ENCODE measurements at places on chromosomes 6 and 20.

DNA sequence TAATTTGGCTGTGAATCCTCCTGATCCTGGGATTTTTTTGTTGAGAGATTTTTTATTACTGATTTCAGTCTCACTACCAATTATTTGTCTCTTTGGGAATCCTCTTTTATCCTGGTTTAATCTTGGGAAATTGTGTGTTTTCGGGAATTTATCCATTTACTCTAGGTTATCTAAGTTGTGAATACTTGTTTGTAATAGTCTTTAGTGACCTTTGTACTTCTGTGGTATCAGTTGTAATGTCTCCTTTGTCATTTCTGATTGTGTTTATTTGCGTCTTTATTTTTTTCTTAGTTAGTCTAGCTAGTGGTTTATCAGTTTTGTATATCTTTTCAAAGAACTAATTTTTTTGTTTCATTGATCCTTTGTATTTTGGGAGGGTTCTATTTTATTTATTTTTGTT lies 27.3 kb upstream of the ZNF337 start:
- no peak for DNase-seq

- no peak for DNase-seq
Observed at GRCh38 chr6:25179051-25179778, 100.0 kb upstream of the CARMIL1 start.

DNA sequence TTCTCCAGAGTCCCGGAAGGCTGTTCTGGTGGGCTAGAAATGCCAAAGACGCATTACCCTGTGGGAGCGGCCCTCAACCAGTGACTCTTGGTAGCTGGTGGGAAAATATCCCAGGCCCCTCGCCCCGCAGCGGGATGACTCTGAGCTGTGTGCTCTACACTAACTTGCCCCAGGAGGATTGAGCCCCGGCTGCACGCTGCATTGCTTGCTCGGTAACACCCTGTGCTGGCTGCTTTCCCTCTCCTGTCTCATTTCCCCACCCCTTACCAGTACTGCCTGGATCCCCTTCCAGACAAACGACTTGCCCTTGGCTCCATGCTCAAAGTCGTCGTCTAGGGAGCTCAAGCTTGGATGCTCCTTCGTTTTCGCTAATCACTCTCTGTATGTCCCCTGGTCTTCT lies 411.8 kb upstream of the SULF2 start:
- DNase-seq = no peak

DNA sequence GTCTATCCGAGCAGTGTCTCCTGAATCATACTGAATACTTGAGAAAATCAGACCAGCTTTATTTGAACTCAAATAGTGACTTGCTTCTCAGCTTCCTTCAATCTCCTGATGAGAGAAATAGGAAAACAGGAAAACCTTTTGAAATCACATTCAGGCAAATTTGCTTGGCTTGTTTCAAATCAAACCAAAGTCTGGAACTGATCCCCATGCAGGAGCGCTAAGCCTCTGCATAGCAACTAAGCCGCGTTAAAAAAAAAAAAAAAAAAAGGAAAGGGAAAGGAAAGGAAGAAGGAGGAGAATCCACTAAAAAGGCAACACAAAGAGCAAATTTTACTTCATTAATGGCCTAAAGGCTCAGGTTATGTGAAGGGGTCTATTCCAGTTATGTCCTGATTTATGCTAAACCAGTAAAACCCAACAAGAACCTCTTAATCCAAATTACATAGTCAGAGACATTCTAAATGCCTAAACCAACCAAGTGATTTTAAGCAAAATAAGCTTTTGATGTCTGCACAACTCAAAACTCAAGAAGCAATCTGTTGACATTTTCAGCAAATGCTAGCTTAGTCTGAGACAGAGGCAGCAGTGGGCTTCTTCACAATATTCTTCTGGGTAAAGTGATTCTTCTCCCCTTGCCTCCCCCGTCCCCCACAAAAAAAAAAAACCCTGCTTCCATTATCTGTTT lies 112.5 kb downstream of the SOBP start:
- DNase-seq = no peak

- peak; percentile 60 for DNase-seq
Observed at GRCh38 chr20:41769592-41770018, 151.4 kb upstream of the CHD6 start.

- DNase-seq = no peak
Observed at GRCh38 chr6:109687271-109687761, 3.7 kb downstream of the AK9 start.

GRCh38 chr6:34508425-34508824 lies 42.5 kb downstream of the PACSIN1 start:
- DNase-seq = no peak

- no peak for DNase-seq
Observed at GRCh38 chr6:125962900-125963497, 6.4 kb downstream of the HINT3 start.

DNA sequence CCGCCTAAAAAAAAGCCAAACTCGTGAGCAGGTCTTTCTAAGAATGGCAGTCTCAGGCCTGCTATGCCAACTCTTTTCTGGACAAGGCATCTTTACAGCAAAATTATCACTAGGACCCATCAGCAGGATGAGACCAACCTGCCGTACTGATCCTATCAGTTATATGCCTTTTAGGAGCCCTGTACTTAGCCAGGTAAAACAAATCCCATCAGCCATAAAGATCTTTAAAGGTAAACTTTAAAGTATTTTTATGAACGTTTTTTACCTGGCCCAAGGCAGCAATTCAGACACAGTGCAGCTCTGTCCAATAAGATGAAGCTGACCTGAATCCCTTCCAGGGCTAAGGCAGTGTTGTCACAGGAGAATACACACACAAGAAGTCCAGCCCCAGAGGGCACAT lies 51.3 kb upstream of the TGM3 start:
- no peak for DNase-seq

GRCh38 chr6:75412969-75413662 lies 80.5 kb downstream of the FILIP1 start:
- no peak for DNase-seq

- no peak for DNase-seq
Observed at GRCh38 chr6:37236921-37237320, 20.7 kb upstream of the TBC1D22B start.

GRCh38 chr6:14804785-14805210 lies 441.1 kb upstream of the JARID2 start:
- DNase-seq = no peak

DNA sequence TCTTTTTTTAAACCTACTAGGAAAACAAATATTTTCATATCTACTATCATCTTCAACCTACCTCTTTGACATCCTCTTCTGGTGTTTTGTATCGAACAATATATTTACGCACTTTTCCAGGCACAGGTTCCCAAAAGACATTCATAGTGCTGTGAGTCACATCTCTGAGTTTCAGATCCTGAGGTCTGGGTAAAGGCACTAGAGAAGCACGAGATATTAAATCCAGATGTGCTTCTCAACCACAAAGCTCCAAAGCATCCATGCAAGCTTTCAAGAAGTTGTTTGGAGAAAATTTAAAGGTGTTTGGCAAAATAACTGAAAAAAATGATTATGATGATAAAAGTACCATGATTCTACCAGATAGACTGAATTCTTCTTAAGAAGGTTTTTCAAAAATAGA lies 62.7 kb downstream of the COL12A1 start:
- no peak for DNase-seq

- DNase-seq = no peak
Observed at GRCh38 chr6:150485161-150485958, 114.3 kb upstream of the PLEKHG1 start.

DNA sequence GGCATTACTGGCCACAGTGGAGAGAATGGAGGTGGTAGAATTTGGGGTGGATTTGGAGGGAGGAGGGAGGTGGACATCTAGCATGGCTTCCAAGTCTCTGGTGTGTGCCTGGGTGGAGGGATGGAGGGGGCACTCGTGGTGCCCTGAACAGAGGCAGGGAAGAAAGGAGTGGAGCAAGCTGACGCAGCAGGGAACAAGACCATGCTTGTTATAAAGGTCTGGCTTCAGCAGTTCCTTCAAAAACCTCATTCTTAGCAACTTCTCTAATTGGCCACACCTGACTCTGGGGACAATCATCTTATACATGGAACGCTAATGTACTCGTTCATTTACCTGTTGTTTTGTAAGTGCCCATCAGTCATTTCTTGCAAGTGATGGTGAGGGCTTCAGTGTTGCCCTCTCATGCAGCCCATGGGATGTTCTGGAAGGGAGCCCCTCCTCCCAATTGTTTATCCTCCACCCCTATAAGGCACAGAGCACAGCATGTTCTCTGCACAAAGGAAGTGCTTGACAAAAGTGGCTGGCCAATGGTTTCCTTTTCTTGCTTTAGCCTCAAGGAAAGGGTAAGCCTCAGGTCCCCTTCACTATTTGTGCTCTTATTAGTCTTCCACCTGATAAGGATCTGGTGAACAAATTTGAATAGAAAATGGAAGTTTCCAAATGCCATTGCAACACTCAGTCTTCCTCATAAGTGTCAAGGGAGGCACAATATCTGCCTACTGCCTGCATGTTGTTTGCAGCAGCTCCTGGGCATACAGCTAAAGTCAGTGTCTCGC lies 39.3 kb downstream of the GFOD1 start:
- DNase-seq = no peak

DNA sequence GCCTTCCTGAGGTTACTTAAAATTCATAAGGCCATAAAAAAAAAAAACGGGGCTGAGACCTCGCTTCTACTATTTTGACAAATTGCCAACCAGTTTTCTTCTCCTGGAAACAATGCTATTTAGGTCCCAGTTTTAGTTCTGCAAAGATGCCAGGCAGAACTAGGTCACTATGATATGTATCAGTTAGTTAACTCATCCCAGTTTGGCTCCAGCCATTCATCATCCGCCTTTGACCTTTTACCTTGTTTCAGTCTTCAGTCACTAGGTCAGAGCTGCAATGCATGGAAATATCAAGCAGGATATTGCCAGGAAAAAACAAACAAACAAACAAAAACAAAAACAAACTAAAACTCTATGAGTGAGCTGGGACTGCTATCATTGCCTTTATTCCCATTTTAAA lies 29.8 kb upstream of the ENPP4 start:
- no peak for DNase-seq

DNA sequence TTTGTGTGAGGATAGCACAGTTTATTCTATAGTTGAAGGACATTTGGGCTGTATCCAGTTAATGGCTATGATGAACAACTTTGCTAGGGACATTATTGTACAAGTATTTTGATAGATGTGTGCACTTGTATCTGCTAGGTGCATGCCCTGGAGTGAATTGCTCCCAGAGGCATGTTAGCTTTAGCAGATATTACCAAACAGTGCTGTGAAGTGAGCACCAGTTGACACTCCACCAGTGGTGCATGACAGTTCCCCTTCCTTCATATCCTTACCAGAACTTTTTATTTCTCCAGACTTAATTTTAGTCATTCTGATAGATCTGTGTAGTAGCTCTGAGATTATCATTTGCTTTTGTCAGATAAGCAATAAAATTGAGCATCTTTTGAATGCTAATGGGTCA lies 48.9 kb upstream of the ENPP5 start:
- DNase-seq = no peak

- DNase-seq = no peak
Observed at GRCh38 chr20:24875078-24875477, 74.0 kb upstream of the CST7 start.

DNA sequence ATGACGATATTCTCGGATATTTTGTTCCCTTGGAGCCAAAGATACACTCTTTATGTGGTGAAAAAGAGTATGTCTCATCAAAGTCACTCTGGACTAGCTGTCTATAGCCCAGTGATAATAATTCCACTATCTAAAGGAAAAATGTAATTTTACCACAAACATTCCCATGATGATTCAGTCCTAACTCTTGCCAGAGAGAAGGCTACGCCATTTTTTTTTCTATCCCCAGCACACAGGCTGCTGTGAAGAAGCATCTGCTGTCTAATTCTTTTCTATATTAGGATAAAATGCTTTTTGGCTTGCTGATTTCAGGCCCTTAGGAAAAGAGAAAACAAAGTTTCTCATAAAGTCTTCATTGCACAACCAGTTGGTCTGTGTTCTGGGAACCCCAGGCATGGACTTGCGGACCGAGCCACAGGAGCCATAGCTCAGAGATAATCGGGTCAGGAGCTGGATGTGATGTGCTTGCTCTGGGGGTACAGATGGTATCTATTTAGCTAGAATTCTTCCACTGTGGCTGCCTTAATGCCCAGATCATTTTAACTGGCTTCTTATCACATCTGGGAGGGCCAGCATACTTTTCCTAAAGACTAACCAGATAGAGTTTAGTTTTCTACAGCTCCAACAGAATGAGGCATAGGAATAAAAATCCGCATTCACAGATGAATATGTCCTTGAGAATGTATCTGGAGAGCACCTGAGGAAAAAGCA lies 683.7 kb upstream of the ID4 start:
- no peak for DNase-seq

- DNase-seq = peak; percentile 82
Observed at GRCh38 chr6:127420556-127420955, 38.6 kb downstream of the KIAA0408 start.

DNA sequence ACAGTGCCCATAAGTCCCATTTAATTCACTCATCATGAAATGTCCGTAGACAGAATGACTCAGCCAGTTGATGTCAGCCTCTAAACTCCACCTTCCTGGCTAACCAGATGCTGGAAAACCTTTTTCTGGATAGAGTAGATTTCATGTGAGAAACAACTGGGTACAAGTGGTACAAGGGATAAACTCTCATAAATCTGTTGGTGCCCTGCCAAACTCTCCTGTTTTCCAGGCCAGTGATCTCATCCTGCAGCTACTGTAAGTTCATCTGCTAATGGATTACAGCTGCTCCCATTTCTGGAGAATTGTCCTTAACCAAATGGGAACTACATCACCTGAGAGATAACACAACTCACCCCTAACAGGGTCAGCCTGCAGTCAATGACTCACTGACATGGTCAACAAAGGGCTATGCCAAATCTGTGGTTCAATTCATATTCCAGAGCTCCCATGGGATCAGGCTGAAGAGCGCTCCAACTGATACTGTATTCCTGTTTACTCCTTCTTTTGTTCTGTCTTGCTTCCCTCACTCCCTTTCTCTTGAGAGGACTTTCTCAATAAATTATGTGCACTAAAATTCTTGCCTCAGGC lies 210.1 kb upstream of the HDDC2 start:
- DNase-seq = no peak

GRCh38 chr6:134165561-134166201 lies 113.3 kb upstream of the SLC2A12 start:
- no peak for DNase-seq

DNA sequence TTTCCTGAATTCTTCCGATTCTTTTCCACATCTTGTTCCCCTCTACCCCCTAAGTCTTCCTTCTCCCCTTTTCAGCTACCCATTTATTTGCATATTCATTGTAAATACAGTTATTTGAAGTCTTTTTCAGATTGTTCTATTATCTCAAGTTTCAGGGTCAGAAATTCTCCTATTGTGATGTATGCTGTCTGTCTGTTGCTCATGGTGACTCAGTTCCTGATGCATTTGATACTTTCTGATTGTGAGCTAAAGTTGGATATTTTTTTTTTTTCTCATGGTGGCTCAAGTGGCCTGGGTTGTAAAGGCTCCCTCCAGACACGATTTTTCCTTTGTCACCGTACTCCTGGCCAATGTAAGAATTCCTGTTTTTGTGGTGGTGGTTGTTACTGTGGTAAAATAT lies 4.9 kb upstream of the PI16 start:
- DNase-seq = no peak

Measured in H9 (cell line).